ENCODE measurements at places on chromosomes 7 and 10.

- no peak overlapping the region for H3K4me3 ChIP-seq
- no peaks in the 10 kb centered on the region for H3K36me3 ChIP-seq
- H3K4me1 ChIP-seq: no peaks in the 10 kb centered on the region
- no peak overlapping the region for H3K27ac ChIP-seq
- no peak for DNase-seq
Measured at GRCh38 chr10:131617113-131617858, 283.5 kb upstream of the PPP2R2D start.

GRCh38 chr7:2663121-2663886 lies 24.7 kb upstream of the AMZ1 start:
- no peak overlapping the region for H3K4me3 ChIP-seq
- no peak overlapping the region for H3K27ac ChIP-seq
- H3K27me3 ChIP-seq: peaks cover 26% of the 10 kb centered on the region
- no peak for DNase-seq

DNA sequence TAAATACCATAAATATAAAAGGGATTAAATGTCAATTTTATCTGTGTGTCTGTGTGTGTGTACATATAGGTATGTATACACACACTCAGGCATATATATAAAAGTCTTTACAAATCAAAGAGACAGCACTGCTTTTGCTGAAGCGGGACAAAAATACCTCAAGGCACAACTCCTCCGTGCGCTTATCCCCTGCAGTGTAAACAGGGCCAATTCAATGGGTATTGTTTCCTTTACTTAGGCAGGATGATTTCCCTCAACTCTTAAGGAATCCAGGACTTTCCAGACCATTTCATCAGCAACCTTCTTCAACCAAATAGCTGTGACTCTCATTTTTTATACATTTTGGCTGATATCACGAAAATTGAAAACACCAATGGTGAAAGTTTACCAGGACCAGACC lies 227.7 kb downstream of the CRPPA start:
- no peaks in the 10 kb centered on the region for H3K36me3 ChIP-seq
- no peaks in the 10 kb centered on the region for H3K27me3 ChIP-seq
- no peaks in the 10 kb centered on the region for H3K4me1 ChIP-seq
- DNase-seq: no peak

GRCh38 chr7:107446531-107446930 lies 23.3 kb upstream of the GPR22 start:
- no peak overlapping the region for H3K27ac ChIP-seq
- peaks cover 12% of the 10 kb centered on the region for H3K36me3 ChIP-seq
- no peaks in the 10 kb centered on the region for H3K27me3 ChIP-seq

DNA sequence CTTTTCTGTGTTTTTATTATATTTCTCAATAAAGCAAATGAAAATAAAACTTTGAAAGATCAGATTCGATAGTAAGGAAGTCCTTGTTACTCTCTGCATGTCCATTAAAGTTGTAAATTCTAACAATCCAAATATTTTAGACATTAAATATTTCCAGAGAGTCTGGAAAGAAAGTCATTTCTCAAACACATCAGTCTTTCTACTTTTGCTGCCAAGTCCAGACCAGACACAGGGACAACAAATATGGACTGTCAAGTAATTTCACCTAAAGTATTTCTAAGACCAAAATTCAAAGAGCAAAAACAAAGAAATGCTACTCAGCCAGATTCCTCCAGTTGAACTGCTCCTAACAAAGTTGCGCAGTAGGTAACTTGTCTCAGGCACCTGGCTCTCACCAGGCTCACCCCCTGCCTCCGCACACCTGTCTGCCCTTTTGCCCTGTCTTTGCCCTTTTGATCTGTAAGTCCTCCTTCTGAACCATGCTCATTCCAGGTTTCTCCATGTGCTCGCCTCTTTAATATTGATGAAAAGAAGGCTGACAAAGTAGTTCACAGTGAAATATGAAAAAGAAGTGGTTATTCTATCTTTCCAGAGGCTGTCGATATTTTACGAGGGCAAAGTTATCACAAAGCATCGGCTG lies 300.5 kb downstream of the C7orf25 start:
- H3K27ac ChIP-seq: no peak overlapping the region
- no peak for DNase-seq
- no peak overlapping the region for H3K4me3 ChIP-seq
- H3K4me1 ChIP-seq: no peaks in the 10 kb centered on the region
- no peaks in the 10 kb centered on the region for H3K36me3 ChIP-seq
- no peaks in the 10 kb centered on the region for H3K27me3 ChIP-seq

- H3K4me3 ChIP-seq: no peak overlapping the region
- H3K27ac ChIP-seq: no peak overlapping the region
- peaks cover 8% of the 10 kb centered on the region for H3K27me3 ChIP-seq
- H3K36me3 ChIP-seq: no peaks in the 10 kb centered on the region
- no peaks in the 10 kb centered on the region for H3K4me1 ChIP-seq
Measured at GRCh38 chr7:149377386-149377785, 83.5 kb downstream of the ZNF777 start.

GRCh38 chr10:132293201-132293812 lies 14.4 kb downstream of the STK32C start:
- peaks cover 3% of the 10 kb centered on the region for H3K27me3 ChIP-seq
- no peak overlapping the region for H3K27ac ChIP-seq
- DNase-seq: no peak
- no peaks in the 10 kb centered on the region for H3K36me3 ChIP-seq

DNA sequence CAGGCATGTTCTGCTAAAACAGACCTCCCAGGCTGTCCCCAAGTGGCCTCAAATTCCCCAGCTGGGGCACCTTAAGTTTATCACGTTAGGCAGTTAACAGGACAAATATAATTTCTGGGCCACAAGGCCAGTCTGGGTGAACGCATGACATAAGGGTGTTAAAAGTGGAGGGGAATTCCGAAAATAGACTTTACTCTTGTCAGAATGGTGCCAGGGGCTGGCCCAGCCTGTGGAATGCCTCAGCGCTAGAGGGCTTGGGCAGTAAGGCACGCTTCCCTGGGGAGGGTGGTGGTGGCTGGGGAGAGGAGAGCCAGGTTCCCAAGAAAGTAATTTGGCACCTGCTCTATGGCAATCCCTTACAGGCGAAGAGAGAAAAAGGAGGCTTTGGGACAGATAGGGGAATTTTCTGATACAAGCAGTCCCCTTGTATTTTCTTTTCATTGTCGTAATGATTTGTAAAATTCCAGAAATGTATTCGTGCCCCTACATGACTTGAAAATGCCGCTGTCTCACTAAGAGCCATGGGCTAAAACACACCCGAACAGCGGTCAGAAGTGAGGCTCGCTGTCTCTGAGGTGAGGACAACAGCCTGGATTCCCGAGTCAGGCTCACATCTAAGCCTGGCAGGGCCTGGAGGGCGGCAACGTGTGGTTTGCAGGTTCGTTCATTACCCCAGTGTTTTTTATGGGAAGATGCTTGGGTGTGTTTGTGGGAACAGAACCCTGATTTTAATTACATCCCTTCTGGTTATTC lies 463.2 kb upstream of the GALNT17 start:
- no peak for DNase-seq
- no peak overlapping the region for H3K27ac ChIP-seq
- no peaks in the 10 kb centered on the region for H3K27me3 ChIP-seq
- peaks cover 5% of the 10 kb centered on the region for H3K4me1 ChIP-seq
- no peak overlapping the region for H3K4me3 ChIP-seq
